RKO (cell line): ENCODE measurements at places on chromosomes 12 and 14.

DNA sequence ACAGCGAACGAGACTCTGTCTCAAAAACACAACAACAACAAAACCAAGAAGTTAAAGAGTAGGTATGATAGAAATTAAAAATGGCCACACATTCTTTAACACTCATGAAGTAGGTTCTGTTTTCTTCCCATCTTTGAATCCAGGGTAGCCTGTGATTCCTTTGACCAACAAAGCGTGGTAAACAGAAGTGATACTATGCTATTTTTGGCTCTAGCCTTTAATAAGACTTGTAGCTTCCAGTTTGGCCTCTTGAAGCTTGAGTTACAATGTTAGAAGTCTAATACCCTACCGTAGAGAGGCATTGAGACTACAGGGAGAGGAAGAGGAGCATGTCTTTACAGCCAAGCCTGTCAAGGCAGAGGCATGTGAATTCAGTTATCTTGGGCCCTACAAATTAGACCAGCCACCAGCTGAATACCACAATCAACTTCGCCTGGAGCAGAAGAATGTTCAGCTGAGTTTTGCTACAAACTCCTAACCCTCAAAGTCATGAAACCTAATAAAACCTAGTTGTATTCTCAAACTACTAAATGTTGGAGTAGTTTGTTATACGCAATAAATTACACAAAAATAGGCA, 4.9 kb upstream of the NEMF start:
- no peak for DNase-seq

DNA sequence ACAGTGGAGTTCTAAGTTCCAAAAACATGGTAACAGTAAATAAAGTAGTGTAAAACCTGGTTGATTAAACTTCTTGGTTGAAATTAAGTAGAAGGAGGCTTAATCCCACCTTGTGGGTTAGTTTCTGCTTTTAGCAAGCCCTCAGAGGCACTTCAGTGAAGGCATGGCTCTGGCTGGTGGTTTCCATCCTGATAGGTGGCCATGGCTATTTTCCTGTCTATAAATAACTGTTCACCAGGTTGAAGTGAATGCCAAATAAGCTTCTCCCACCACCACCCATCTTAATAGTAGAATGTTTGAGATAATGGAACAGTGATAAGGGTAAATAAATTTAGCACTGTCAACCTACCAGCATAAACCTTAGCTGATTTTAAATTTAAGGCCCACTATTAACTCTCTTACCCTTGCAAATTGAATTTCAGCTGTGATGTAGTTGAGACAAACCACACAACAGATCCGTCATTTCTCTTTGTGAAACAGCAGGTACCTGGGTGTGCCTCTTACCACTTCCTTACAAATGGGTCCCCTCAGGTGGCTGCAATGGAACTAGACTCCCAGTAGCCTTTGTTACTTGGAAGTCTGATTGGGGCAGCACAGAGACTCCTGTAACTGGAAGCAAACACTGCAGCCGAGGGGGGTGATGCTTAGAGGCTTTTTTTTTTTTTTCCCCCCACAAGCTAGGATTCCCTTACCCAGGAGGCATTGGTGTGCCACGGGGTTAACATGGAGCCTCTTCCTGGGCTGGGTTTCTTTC, 41.4 kb downstream of the DAAM1 start:
- no peak for DNase-seq

DNA sequence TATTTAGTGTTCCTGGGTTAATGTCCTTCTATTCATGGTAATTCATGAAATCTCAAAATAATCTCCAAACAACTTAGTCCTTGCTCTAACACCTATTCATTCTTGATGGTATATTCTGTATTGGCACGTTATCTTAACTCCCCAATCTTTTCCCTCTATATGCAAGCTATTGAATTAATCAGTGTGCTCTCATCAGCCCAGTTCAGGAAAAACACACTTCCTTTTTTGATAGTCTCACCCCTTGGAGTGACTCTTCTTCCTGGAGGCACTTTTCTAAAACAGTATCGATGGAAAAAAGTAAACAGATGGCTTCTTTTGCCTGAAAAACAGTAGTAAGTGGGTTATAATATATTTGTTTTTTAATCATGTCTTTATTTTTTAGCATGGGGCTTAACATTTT, 28.6 kb downstream of the TULP3 start:
- DNase-seq, result no peak

GRCh38 chr12:47977046-47977771, 13.8 kb downstream of the TMEM106C start:
- no peak for DNase-seq

- no peak for DNase-seq
Measured at GRCh38 chr12:64124511-64125197, 97.4 kb downstream of the KICS2 start.
